HCT116 (cell line): ENCODE measurements at places on chromosomes 5 and 9.

DNA sequence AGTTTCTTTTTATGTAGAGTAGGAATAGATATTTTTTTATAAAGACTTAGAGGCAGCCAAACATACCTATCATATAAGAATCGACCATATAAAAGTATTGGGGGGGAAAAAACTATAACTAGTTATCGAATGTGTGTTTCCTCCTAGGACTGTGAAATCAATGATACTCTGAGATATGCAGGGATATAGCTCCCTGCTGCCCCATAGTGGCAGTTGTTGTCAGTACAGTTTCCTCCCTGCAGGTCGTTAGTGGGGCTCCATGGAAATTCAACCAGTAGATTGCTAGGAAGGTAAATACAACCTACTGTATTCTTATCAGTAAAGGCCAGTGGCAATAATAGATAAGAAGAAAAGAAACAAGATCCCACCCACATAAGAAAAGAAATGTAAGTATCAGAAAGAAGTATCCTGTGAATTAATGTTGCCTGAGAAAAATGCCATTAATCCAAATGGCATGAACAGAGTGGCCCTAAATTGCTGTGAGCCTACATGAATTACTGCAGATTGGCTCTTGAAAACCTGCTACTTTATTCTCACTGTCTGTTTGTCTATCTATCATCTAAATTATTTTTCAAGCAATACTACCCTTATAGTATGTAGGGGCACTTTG is 136.9 kb upstream of the FBN2 start:
- DNase-seq = peak; percentile 50

GRCh38 chr5:169561893-169562292 is 21.7 kb upstream of the SPDL1 start:
- no peak for DNase-seq

GRCh38 chr5:129963359-129963758 is 59.1 kb downstream of the CHSY3 start:
- no peak for DNase-seq

DNA sequence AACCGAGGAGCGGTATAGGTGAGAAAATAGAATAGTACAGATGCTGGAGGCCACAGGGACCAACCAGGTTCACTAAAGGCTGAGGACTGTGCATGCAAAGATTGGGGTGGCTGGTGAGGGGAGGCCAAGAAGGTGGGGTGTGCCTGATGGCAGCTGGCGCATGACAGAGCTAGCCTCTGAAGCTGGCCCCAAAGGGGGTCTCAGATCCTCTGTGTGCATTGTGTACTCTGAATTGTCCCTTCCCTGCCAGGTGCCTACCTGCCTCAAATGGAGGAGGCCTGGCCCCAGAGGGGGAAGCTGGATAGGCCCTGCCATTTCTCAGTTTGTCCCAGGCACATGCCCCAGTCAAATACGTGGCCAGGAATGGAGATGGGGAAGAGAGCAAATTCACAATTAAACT is 63.1 kb downstream of the CRB2 start:
- DNase-seq = no peak

GRCh38 chr9:135199489-135199888 is 112.0 kb downstream of the OLFM1 start:
- no peak for DNase-seq

- no peak for DNase-seq
These were observed 28.7 kb upstream of the MAST4 start for GRCh38 chr5:66567474-66567873.

DNA sequence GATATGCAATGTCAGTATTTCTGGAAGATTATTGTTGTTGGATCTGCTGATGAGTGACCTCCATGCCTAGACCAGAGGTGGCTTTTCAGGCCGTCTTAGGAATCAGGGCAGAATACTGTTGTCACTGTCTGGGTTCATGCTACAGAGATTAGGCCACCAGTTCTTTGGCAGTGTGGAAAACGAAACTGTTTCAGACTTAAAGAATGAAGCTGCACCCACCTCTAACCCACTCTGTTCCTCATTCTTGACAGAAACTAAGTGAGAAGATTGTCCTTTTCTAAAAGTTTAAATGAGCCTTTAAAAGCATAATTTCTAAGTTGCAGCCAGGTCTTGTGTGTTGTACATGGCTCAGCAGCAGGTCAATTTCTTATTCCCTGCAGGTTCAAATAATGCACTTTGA is 444.3 kb downstream of the ENC1 start:
- no peak for DNase-seq

DNA sequence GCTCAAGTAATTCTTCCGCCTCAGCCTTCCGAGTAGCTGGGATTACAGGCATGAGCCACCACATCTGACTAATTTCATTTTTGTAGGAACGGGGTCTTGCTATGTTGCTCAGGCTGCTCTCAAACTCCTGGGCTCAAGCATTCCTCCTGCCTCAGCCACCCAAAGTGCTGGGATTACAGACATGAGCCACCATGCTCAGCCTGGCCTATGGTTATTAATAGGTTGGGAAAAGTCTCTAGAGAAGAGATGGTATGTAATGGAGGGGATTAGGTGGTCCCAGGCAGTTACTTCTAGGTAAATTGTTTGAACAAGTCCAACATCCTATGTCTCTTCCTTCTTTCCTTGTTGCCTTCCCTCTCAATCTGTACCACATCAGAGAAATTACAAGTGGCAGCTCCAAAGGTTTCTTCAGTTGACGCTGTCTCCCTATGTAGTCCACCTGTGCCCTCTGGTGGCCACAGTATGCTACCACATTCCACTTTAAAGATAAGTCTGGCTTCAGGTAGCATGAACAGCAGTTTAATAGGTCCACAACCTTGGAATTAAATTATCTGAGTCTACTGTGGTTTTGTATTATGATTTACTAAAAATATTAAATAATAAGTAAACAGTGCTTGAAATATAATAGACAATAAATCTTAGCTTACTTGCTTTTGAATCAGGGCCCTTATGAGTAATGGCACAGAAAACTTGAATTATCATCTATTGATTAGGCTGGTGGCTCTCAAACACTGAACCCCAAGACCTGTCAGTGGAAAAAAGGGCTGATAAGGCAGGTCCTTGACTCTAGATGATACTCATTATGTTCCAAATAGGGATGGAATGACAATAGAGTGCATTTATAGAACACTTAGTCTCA is 9.7 kb downstream of the TIGD6 start:
- DNase-seq = peak; percentile 64

DNA sequence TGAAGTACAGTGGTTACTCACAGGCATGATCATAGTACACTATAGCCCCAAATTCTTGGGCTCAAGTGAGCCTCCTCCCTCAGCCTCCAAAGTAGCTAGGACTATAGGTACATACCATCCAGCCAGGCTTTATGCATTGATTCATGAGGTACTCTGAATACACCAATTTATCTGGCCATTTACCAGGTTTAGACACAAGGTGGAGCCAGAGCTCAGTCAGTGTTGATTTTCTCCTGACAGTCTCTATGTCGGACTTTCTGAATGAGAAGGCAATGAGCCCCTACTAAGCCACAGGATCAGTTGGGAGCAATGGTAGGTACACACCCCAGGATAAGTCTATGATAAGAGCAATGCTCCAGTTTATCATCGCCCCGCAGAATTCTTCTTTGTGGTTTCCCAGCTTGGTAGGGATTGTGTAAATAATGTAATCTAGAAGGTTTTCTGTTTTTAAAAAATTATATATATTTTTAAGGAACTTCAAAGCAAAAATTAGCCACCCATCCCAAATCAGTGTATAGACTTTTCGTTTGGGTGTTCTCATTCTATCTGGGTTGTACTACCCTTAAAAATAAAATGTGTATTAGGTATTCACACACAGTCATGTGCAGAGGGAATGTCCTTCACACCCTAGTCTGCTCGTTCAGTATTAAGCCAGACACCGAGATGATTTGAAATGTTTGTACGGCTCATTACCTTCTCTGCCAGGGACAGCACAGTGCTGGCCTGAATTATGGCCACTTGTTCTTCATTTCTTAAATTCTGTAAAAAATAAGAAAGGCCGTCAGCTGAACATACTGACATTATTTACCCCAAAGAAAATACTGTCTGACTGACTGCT is 118.4 kb upstream of the DPYSL3 start:
- DNase-seq = peak; percentile 64

DNA sequence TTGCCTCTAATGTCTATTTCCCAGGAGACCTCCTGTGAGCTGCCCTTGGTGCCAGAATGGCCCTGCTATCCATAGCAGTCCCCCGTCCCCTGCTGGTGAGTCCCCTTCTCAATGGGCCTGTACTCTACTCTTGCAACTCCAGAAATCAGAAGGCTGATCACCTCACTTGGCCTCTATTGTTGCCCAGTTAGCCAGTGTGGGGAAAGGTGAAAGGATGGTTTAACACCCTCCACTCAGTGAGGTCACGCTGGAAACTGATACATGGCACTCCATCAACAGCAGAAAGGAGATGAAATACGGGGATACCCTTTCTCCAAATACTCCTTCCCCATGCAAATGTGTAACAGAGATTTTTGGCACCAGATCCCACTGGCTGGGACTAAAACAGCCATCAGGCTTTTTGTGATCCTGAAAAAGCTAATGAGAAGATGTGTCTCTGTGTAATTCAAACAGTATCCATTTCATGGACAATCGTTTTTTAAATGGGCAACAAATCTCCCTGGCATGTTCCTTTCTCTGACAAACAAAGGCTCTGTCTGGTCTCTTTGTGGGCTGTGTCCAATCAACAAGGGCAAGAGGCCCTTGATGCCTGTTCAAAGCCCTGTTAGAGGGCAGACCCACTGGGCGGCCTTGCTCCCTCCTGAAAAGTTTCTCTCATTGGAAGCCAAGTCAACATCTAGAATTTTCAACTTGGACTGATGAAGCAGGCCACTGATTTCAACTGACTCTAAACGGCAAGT is 343.7 kb downstream of the SPOCK1 start:
- no peak for DNase-seq

DNA sequence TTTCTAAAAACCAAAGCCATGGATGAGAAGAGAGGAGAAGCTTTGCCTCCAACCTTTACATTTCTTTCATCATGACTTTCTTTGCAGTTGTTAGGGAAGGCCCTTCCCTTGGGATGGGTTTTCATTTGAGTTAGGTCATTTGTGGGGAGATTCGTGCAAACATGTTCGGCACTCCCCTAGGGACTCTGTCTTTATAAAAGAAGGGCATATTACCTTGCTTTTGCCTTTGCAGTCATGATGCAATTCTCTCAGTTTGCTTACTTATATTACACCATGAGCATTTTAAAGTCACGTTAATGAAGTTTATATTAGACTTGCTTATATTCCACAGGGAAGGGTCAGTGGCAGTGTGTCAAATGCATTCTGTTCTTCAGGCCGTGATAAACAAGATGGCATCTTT is 289.3 kb upstream of the WWC1 start:
- no peak for DNase-seq

DNA sequence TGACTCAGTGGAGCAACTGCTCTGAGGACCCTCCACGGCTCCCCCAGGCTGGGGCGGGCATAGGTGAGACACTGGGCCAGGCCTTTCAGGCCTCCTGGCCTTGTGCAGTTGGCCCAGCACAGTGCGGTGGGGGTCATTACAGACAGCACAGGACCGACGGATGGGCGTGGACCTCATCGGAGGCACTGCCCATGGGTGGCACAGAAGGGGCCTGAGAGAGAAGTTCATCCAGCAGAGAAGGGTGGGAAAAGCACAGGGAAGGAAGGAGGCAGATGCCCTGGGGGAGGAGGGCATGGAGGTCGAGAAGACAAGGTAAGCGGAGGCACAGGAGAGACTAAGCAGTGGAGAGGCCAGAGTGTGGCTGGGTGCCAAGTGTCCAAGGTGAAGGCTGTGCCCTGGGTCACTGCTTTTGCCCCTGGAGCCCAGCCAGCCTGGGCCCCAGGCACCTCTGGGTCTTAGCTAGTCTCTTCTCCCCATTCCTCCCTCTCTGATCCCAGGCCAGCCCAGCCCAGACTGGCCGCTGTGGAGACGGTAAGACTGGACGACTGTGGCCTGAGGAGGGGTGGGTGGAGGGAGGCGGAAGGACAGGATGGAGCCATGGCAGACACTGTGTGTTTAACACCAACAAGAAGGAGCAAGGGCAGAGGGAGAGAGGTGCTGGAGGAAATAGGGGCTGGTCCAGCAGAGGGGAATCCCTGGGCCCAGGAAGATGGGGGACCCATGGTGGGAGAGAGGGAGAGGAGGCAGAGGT is 5.7 kb downstream of the IL3 start:
- DNase-seq = no peak

GRCh38 chr9:118644066-118644465 is 725.2 kb downstream of the BRINP1 start:
- DNase-seq = no peak

DNA sequence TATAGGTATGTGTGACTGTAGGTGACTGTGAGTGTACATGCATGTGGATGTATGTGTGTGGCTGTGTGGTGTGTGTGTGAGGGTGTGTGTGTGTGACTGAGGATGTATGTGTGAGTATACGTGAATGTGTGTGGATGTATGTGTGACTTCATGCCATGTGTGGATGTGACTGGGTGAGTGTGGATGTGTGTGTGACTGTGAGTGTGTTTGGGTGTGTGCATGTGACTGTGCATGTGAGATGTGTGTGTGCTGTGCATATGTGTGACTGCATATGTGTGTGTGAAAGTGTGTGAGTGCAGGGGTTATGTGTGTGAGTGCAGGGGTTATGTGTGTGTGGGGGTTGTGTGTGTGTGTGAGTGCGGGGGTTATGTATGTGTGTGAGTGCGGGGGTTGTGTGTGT is 42.3 kb downstream of the RXRA start:
- no peak for DNase-seq

GRCh38 chr9:3528451-3528850 is 2.6 kb upstream of the RFX3 start:
- DNase-seq = no peak

GRCh38 chr5:160266752-160267345 is 37.5 kb downstream of the FABP6 start:
- DNase-seq = no peak

- DNase-seq = no peak
These were observed 5.2 kb downstream of the SLC31A2 start for GRCh38 chr9:113155911-113156588.

GRCh38 chr9:35415402-35416097 is 74.4 kb upstream of the RUSC2 start:
- no peak for DNase-seq

DNA sequence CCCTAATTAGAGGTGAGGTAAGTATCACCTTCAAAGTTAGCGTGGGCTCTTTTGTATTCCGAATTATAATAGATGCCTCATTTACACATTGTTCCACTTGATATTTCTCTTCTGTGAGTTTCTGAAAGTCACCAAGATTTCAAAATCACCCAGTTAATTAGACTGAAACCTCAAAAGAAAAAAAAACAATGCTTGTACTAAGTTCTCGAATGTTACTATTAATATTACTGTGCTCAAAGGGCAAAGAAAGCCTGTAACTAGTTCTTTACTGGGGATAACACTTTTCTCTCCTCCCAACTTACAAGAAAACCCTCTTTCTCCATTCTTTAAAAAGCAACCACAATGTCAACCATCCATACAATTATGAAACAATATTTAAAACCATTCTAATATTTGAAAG is 98.5 kb downstream of the STRBP start:
- no peak for DNase-seq

DNA sequence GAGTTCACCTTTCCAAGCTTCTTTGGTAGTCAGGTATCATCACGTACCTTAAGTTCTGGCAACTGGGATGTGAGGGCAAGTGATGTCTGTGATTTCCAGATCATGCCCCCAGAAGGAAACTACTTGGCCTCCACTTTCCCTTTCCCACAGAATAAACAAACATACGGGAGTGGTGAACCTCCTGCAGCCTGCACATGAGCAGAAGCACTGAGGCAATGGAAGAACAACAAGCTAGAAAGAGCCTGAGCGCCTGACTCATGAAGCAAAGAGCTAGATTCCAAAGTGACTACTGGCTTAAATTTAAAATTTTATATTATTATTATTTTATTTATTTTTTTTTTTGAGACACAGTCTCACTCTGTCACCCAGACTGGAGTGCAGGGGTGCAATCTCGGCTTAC is 35.0 kb downstream of the ARL15 start:
- DNase-seq = no peak

- DNase-seq = no peak
These were observed 195.9 kb downstream of the TMEM38B start for GRCh38 chr9:105890046-105890822.

GRCh38 chr9:27719711-27720110 is 146.4 kb upstream of the C9orf72 start:
- DNase-seq = no peak
